ENCODE measurements at places on chromosomes 5 and 9.

- DNase-seq: no peak
Measured at GRCh38 chr9:130466537-130467217, 21.9 kb downstream of the ASS1 start.

DNA sequence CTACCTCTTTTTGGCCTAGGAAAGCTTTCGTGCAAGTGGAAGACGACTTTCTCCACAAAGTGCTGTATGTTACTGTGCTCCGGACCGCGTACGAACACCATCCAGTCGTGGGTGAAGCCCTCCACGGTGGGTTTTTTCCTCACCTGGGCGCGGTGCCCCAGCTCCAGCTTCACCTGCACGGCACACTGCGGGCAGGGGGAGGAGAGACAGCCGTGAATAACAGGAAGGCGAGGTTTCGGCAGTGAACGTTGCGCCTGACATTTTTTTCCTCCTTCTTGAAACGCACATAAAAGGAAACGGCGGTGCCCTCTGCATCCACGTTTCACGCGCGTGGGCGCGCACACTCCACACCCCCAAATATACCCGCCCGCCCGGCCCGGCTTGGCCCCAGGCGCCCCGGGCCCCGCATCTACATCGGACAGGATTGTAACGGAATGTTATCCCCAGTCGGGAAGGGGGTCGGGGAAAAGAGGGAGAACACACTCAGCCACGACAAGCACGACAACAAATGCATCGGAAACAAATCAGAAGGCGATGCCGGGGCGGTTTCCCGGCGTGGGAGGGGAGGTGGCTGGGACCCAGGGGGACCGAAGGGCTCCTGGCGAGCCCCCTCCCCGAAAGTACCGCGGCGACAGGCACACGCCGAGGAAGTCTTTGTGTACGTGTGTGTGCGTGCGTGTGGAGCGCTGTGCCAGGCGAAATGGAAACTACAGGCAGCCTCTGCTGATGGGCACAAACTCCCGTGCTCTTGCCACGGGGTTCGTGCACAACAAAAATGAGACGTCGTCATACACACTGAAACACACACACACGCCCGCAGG is 1.4 kb downstream of the MLLT3 start:
- peak; percentile 31 for DNase-seq

DNA sequence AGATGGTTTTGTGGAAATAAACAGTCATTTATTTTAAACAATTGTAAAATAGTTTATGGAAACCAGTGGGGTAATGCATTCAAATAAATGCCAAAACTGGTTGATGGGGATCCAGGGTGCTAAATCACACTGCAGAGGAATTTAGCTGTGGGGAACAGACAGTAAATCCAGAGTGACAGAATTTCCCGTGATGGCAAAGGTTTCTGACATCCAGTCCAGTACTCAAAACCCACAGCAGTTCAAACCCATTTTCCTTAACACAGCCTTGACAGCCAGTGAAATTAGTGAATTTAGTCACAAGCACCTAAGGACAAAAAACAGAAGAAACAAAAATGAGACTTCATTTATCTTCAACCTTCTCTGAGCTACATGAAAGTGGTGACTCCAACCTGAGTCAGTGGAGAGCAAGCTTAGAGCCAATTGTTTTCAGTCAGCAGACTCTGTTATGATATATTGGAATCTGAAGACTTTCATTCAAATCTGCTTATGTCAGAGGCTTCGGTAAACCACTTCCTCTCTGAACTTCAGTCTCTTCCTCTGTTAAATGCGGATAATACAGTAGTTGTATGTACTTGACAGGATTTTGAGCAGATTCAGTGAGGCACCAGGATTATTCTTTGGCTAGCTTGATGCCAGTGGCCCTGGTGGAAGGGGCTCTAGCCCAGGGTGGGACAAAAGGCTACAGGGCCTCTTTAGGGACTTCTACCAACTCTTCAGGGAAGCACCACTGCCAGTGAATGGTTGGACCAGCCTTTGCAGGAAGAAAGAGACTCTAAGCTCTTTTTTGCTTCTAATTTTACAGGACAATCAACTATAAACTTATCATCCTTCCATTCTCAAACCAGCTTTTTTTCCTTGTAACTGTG is 185.3 kb downstream of the MAPKAP1 start:
- DNase-seq: no peak

DNA sequence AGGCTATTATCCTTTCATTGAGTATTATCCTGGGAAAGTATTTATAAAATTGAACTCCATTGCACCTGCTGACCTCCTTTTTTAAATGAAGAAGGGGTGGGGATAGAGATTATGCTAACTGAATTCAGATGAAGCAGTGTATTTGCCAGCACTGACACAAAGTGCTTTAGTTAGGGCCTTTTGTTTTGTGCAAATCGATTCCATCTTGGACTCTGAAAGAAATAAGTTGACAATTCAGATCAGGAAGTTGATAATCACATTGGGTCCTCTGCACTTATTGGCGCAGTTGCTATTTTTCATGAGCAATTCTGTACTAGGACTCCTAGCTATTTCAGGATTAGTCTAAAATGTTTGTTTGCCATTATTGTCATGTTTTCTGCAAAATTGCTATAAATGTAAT is 101.6 kb upstream of the FSD1L start:
- DNase-seq: no peak

DNA sequence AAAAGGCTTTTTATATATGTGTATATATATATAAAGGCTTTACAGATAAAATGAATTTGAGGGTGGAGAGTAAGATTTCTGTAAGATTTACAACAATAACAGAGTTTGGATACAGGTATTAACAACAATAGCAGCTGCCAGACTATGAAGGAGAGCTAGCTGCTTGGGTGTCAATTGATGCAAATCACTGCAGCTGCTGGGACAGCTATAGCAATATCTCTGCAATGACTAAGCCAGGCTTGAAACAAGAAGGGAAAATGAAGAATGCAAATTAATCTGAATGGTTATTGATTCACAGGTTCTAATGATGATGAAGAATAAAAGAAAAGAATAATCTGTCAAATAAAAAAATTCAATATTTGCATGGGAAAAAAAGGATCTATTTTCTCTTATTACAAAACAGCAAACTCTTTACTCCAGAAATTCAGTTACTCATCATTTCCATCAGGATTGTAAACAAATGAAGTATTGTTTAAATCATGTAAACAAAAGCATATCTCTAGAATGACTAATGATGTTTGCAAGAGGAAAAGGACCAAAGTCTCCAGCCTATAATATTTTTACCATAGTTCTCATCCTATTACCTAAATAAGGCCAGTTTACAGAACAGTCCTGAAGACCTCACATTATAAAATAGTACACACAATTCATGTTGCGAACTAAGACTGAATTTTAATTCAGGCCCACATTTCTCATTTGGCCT is 219.0 kb downstream of the HTR1A start:
- no peak for DNase-seq

All from occipital lobe (tissue), 3 donors.